ENCODE measurements at places on chromosomes 7 and 10.
A peak's percentile ranks its signal among the peaks of the same experiment; 100 is the strongest.

DNA sequence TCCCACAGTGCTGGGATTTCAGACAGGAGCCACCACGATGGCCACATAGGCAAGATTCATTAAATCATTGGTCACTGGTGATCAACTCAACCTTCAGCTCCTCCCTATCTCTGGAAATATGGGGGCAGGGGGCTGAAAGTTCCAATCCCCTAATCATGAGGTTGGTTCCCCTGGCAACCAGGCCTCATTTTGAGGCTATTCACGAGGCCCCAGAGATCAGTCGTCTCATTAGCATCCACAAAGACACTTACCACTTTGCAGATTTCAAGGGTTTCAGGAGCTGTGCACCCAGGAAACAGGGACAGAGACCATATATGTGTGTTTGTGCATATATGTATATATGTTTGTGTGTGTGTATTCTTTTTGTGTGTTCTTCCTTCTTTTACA is 7.7 kb upstream of the GUSB start:
- DNase-seq: no peak

DNA sequence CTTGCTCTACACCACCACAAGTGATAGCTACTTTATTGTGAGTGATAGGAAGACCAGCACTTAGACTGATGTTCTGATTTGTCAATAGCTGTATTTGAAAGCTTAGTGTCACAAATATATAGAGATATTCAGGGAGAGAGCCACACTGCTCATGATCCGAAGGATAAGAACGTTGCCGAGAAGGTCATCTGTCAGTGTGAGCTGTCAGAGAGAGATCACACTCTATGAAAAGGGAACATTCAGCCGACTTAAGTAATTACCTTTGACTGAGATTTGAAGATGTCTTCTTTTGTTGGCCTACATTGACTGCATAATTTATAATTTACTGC is 322.6 kb downstream of the TFEC start:
- DNase-seq: no peak

GRCh38 chr7:76191783-76192240 is 9.9 kb upstream of the SRRM3 start:
- peak; percentile 46 for DNase-seq

GRCh38 chr7:101519324-101520023 is 109.6 kb downstream of the MYL10 start:
- DNase-seq: peak; percentile 93

DNA sequence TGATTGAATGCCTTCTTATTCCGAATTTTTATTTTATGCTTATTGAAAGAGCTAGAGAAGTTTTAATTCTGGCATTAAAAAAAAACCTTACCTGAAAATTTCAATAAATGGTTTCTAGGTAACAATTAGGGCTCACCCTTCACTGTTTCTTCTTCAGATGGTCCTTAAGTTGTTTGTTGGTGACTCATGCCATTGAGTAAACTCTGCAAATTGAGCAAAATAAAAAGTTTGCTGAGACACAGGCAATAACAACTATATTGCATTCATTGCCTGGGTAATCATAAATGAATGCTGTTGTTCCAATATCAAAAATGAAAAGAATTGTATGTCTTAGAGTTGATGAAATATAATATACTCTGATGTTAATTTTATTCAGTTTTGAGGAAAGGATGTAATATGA is 300.3 kb downstream of the CDK14 start:
- DNase-seq: no peak

Data from EH (cell line).